ENCODE measurements at places on chromosomes 4 and X. TPM values are rescaled to one million over a fixed set of nuclear protein-coding genes. Genes with fewer than 3 reads are reported as not detected.

The HTN1 gene
- not detected for total RNA-seq

The CYTL1 gene
- total RNA-seq, result not detected

DNA sequence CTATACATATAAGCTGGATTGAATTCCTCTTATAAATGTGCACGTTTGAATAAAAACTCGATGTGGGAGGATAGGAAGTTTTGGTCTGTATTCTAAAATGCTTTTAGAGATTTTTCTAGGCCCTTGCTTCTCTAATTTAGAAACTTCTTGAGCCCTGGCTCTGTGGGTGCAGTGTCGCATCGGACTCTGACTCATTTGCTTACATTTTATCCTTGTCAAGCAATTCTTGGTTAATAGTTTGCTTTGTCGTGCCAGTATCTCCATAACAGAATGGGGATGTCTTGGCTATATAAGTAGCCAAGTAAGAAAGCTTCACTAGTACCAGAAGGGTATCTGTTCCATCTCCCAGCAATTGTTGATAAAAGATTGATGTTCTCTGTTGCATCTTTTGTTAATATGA is 10.7 kb downstream of the SGMS2 start:
- DNase-seq, result no peak

DNA sequence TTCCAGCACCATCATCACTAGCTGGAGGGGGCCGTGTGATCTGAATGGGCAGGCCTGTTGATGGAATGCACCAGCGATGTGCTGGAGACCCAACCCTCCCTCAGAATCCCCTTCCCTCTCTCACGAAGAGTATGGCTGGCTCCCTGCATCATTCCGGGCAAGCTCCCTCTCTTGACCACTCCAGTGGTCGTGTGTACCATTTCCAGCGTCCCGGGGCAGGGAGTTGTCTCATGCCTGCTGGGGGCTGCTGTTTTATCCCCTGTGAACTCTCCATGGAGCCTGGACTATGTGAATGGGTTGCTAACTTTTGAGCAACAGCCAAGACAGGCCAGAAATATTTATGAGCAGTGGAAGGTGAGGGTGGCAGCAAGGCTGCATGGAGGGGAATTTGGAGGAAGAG is 8.1 kb downstream of the CSAG1 start:
- DNase-seq, result no peak

The RRAGB gene
- total RNA-seq, result 16.5 TPM

DNA sequence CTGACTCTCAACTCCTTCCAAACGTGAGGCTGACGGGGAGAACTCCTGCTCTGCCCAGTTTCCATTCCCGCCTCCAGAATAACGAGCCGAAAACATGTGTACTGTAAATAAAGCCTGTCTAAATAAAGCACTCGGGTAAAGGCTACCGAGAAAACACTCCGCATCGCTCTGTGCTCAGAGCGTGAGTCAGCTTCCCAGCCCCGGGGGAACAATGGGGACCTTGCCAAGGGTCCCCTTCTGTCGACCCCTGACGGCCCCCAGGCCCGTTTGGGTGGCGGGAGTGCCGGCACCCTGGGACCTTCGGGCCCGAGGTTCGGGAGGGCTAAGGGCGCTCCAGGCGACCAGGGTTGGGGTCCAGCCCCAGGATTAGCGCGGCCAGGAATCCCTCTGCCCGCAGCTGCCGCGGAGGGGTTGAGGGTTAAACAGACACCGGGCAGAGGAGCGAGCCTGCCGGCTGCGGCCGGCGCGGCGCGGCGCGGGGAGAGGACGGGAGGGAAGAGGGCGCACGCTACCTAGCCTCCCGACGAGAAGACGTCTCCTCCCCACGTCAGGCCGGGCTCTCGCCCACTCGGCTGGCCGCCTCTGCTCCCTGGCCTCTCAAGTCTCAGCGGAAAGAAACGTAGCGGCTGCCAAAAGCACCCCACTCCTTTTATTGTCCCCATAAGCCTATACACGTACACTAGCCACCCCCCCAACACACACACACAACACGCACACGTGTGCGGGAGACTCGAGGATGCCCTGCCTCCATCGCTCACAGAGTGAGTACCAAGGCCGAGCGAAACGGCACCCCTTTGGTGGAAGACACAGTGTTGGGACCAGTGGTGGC is 85.5 kb downstream of the BCOR start:
- DNase-seq, result peak; percentile 13

DNA sequence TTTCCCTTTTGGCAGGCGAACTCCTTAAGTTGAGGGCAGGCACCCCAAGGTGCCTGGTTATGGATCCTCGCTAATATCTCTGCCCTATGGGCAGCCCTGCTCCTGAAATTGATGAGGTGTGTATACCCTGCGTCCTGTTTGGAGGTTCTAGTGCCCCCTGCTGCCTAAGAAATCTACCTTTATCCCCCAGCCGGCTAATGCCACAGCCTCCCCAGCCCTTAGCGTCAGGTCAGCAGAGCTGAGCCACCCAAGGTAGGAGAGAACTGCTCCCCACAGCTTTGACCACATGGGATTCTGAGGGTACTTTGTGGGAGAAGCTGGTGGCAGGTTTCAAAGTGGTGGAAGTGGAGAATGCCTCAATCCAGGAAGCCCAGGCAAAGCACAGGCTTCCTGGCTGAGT is 50.8 kb downstream of the ANAPC4 start:
- no peak for DNase-seq

The CHIC1 gene
- 8.5 TPM for total RNA-seq

- DNase-seq, result no peak
These were observed 498.1 kb downstream of the NLGN4X start for GRCh38 chrX:5730556-5730955.

DNA sequence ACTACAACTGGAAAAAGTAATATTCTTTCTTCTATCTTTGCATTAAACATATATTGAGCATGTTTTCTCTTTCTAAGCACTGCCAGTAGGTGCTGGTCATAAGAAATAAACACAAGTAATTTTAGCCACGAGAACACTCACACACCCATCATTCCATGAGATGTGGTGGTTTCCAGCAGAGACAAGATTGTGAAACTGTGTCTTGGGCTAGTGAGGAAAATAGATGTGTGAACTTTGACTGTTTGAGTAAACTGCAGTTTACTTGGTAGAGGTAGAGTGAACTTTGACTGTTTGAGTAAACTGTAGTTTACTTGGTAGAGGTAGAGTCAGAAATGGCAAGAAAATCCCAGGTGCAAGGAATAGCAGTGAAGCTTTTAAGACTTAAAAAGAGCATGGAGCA is 300.9 kb upstream of the HS3ST1 start:
- DNase-seq, result no peak

The DCAF8L2 gene
- total RNA-seq, result not detected

DNA sequence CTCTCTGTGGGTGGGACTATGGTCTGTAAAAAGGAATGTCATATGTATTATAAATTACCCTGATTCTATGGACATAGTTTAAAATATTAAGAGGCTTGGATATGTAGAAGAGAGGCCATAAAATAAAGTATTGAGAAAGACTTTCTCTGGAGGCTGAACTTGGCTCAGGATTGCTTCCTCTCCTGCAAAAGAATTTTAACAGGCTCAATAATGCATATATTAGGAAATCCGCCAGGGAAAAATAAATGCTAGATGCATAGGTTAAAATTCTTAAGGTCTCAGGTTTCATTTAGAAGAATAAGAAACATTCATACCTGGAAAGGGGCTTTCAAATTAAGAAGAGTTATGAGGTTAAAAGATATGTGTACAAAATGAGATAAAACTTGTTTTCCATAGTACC is 424.3 kb downstream of the ARAP2 start:
- no peak for DNase-seq

The PASD1 gene
- not detected for total RNA-seq

The EDNRA gene
- total RNA-seq, result 0.29 TPM

DNA sequence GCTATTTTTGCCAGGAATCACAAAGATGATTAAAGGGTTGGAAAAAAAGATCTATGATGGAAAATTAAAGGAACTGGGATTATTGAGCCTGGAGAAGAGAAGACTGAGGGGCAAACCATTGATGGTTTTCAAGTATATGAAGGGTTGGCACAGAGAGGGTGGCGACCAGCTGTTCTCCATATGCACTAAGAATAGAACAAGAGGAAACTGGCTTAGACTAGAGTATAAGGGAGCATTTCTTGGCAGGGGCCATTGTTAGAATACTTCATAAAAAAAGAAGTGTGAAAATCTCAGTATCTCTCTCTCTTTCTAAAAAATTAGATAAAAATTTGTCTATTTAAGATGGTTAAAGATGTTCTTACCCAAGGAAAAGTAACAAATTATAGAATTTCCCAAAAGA is 75.1 kb downstream of the NPNT start:
- DNase-seq, result no peak

The PPEF2 gene
- total RNA-seq, result not detected

DNA sequence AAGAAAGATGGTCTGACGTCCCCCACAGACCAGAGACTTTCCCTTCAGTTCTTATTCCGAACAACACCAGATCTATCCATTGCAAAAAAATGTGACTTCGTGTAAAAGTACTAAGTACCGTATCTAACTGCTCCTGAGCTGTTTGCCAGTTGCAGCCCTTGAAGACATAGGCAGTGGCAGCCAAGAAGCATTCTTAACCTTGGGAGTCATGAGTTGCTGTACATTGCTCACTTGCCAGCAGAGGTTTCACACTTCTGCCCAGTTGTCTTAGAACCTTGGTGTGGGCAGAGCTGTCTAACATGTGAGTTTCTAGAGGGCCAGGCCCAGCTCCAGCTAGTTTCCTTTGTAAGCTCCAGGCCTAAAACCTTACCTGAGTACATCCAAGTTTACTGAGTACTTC is 10.5 kb upstream of the CHRDL1 start:
- DNase-seq, result no peak
